ENCODE measurements at places on chromosomes 6 and 20.

DNA sequence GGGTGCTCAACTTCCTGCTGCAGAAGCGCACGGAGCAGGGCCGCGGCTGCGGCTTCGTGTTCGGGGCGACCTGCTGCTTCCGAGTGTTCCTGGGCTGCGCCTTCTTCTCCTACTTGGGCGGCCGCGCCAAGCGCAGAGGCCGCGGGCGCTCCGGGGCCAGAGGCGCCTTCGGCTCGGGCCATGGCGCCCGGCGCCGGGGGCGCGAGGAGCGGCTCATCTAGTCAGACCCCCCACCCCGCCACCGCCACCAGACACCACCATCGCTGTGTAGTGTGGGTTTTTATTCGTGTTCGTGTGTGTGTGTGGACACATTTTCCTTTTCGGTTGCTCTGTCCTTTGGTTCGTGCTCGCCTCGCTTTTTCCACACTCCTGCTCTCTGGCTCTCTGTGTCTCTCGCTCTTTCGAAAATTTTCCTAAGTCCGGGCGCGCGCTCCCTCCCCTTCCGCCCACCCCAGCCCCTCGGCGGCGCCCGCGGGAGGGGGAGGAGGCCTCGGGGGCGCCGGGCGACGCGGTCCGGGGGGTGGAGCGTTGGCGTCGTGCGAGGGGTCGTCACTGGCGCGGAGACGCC lies 38.1 kb downstream of the GNAS start:
- DNase-seq: peak; percentile 85

DNA sequence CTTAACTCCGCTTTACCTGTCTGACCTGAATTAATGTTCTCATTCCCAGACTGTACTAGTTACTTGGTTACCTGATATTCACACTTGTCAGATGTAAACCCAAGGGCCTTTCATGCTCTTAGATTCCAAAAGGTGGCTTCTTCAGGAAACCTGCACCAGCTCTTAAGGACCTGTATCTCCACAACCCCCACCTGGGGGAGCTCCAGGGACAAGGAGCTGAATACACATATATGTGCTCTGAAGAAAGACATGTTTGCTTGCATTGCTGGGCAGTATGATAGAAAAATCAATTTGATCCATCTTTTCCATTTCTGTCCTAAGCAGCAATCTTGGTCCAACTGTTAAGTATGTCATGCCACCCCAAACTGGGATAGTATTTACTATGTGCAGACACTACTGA lies 64.8 kb upstream of the POU3F2 start:
- DNase-seq: no peak

DNA sequence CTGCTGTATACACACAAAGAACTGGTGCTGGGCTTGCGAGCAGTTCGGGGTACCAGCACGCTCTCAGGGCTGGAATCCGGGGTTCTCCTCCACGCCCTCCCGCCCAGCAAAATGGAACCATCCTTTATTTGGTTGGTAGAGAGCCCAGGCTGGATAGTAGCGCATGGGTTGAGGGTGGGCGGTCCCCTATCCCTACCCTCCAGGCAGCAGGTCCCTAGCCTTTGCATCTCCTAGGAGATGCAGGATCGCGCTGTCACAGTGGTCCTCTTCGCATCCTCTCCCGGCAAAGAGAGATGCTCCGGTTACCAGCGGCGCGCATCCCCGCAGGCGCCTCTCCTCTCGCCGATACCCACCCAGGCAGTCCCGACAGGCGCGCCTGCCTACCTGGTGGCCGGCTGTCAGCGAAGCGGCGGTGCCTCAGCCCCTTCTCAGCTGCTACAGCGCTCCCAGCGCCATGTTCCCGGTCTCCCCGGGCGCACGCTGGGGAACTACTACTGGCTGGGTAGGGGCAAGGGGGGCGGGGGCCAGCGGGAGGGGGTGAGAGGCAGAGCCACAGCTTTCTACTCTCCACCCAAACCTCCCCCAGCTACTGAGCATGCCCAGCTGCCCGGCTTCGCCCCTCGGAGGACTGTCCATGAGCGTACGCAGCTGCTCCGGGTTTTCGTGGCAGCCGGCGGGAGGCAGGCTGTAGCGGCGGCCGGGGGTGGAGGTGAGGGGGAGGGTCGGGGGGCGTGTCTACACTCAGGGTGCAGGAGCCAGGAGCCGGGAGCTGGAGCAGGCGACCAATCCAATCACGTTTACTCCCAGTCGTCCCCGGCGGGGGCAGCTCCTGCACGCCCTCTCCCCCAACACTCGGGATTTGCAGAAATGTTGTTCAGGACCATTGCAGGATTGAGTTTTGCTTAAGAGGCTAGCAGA lies at the start of gene PAK5:
Gene PAK5, minus strand, starts transcription at position 699 of the 918 bp plus-strand sequence. CDS start 194,748 bp downstream, outside the sequence.
- DNase-seq: peak; percentile 3

DNA sequence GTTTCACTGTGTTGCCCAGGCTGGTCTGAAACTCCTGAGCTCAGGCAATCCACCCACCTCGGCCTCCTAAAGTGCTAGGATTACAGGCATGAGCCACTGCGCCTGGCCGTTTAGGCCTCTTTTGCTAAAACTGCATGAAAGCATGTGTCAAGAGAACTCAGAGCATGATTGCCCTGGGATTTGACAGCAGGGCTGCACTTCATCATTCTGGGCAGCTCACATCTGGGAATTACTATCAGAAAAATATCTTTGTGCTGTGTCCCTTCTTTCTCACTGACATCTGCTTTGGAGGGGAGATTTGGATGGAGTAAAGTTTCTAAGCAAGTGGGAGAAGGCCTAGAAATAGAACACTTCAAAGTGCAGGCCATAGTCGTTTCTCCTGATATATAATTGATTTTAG lies 59.6 kb upstream of the EIF2S2 start:
- no peak for DNase-seq

- DNase-seq: peak; percentile 70
Measured at GRCh38 chr20:14341801-14342200, 4.4 kb upstream of the FLRT3 start.

- peak; percentile 34 for DNase-seq
Measured at GRCh38 chr6:3744211-3744900, 7.2 kb downstream of the PXDC1 start.

DNA sequence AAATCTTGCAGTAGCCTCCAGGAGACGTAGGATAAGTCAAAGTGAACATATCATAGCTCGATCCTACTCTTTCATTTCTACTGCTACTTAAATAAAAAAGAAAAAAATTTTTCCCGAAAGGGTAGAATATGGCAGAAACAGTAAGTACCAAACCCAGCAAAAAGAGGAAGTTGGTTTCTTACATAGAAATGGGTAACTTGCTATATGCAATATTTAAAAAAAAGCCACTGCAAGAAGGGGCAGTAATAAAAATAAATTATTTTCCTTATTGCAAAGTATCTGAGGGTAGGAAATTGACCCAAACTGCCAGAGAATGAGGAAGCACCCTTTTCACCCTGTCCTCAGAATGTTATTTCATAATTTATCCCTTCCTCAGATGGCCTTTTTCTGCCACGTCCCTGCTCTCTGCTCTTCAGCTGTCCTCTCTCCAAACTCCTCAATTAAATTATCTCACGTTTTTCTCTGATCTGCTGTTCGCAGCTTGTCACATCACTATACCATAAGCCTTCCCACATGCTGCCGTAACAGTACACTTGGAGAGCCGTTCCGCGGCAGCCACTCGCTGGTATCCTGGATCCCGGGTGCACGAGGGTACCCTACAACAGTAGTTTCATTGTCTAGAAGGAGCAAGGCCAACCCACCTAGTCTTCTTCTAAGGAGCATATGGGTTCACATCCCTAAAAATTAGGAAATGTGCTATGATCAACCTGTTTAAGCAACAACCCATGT lies 149.6 kb downstream of the BACH2 start:
- DNase-seq: no peak

- DNase-seq: no peak
Measured at GRCh38 chr20:32189123-32189410, 18.5 kb downstream of the PLAGL2 start.

GRCh38 chr20:33531885-33532284 lies 42.0 kb downstream of the CBFA2T2 start:
- DNase-seq: no peak

DNA sequence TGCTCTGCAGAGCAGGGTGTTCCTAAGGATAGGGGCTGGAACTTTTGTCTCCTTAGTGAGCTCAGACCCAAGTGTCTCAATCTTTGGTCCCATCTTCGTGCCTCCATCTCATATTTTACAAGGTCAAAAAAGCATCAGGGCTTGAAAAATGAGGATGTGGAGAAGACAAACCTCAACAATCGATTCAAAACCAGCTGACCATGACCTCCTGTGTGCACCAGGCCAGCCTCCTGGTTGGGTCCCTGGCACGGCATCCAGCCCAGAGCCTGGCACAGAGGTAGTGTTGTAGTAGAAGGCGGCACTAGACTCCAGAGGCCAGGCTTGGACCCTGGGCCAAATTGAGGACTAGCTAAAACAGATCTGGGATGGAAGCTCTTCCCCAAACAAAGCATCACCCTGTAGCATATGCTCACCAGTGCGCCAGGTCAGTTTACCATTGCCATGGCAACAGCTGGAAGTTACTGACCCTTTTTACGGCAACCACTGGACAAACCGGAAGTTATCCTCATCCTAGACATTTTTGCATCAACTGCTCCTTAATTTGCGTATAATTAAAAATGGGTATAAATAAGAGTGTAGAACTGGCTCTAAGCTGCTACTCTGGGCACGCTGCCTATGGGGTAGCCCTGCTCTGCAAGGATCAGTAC lies 69.3 kb upstream of the BLCAP start:
- no peak for DNase-seq

DNA sequence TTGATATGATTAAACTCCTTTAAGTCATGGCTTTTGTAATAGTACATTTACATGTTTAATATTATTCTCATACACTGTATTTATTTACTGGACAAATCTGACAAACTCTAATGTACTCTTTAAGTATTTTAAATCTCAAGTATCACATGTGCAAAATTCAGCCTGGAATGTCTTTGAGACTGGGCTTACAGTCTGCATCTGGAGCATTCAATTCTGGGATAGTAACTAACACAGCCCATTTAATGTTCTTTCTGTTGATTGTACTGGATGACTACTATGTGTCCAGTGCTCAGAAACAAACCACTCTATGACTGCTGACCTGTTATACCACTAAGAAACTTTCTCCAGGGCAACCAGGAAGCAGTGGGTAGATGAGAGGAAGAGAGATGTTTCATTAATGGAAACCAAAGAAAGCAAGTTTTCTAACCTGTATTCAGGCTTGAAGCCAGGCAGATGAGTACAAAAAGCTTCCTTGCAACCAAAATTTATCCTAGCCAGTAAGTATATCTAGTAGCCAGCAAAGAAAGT lies 26.8 kb downstream of the FBXL4 start:
- no peak for DNase-seq

- peak; percentile 59 for DNase-seq
Measured at GRCh38 chr6:30883685-30884520, at the start of gene DDR1. TSS of gene DDR1 (plus strand) at chr6:30884519. CDS start at chr6:30888730, 4,211 bp downstream.

GRCh38 chr6:167568407-167569024 lies 243.6 kb downstream of the TTLL2 start:
- no peak for DNase-seq

DNA sequence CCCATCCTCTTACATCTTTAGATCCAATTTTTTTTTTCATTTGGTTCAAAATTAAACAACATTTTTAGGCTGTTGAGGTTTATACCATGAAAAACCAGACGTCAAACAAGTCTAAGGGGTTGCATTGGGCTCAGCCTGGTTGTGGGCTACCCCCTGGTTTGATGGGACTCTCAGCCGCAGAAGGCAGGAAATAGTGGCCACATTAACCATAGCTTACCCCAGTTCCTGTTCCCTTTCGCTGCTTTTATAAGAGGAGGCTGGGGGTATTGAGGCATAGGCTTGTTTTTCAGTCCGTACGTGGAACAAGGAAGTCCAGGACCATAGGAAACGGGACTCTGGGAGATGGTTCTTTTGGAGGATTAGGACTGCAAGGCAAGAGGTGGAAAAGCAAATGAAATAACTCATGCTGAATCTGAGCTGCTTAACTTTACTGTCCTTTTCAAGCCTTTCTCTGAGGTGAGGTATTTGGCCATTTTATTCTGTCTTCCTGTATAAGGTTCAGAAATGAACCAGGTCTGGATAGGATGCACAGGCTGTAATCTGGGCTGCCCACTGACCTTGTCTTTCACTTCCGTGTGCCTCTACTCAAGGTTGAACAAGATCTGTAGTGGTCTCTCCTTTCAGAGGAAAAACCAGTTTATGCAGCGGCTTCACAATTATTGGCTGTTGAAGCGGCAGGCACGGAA lies 7.7 kb downstream of the BRPF3 start:
- DNase-seq: no peak
